Activated T-helper 1 cell treated with Interleukin-2 at 50 U/mL for 16 hours (primary cell): ENCODE measurements at places on chromosomes 4 and X.

GRCh38 chr4:6196324-6196723, 4.0 kb downstream of the JAKMIP1 start:
- no peak for DNase-seq

GRCh38 chrX:49198540-49199314, 1.3 kb downstream of the SYP start:
- DNase-seq, result no peak

- DNase-seq, result no peak
Measured at GRCh38 chrX:143027275-143027674, 1.5 kb downstream of the SPANXN4 start.

- no peak for DNase-seq
Measured at GRCh38 chr4:144709159-144709558, 63.2 kb downstream of the HHIP start.

DNA sequence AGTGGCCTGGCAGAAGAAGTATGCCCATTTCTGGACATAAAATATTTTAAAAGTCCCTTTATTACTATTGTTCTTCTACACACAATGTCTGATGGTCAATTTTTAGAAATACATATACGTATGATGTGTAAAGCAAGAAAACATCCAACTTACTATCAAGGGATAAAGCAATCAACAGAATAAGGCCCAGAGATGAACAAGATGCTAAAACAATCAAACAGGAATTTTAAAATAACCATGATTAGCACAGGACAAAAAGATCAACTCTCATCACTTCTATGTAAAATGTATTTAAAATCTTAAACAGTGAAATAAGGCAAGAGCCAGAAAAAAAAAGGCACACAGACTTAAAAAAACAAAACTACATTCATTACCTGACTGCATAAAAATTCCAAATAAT, 60.9 kb downstream of the MTNR1A start:
- DNase-seq, result no peak

DNA sequence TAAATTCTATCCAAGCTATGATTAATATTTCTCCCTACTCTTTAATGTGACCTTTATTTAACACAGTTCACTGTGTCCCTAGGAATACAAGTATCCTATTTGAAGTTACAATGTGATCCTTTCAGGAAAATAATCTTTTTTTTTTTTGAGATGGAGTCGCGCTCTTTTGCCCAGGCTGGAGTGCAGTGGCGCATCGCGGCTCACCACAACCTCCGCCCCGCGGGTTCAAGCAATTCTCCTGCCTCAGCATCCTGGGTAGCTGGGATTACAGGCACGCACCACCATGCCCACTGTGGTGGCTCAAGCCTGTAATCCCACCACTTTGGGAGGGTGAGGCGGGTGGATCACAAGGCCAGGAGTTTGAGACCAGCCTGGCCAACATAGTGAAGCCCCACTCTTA, 21.9 kb downstream of the TBCK start:
- no peak for DNase-seq

DNA sequence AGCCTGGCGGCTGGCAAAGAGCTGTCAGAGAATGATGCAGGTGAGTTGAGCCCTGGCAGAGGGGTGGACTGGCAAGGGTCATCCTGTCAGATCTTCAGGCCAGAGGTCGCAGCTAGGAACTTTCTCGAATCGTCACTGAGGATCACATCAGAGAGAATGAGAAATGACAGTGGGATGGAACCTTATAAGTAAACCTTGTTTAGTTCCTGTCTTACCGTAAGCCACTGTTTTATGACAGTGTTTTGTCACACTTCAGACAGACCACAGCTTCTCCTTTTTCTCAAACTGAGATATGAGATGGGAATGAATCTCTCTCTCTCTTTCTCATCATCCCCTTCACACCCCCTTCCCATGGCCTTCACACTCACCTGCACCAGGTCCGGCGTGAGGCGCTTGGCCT, 9.3 kb downstream of the DIPK2B start:
- no peak for DNase-seq

DNA sequence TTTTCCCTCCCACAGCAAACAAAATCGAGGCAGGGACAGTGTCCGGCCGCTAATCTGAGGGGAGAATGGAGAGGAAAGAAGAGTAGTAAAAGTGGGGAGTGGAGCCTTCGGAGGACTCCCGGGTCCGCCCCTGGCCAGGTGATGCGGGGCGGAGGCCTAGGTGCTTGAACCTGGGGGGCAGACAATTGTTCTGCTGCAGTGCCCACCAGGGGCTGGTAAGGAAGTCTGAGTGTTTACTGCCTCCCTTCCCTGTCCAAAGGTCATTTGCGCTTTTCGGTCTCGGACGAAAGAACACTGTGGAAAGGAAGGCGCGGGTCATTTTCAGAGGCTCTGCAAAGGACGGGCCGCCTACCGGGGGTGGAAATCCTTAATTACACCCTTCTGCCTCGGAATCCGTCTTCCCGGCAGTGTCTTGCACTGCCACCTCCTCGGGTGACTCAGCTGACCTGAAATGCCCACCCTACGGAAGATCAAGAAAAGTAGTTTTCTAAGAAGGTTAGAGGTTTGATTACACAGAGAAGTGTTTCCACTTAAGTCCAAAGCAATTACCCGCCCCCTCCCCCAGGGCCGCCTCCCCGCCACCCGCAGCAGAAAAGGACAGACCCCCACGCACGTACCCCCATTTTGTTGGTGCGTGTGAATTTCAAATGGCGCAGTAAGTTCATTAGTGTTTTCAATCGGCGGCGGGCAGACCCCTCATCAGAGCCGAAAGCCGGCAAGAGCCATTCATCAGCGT, 99.9 kb upstream of the TENM3 start:
- DNase-seq, result no peak

GRCh38 chr4:152678841-152679240, 956 bp downstream of the TMEM154 start:
- no peak for DNase-seq

GRCh38 chr4:146637621-146638332, 916 bp upstream of the POU4F2 start:
- DNase-seq, result no peak

DNA sequence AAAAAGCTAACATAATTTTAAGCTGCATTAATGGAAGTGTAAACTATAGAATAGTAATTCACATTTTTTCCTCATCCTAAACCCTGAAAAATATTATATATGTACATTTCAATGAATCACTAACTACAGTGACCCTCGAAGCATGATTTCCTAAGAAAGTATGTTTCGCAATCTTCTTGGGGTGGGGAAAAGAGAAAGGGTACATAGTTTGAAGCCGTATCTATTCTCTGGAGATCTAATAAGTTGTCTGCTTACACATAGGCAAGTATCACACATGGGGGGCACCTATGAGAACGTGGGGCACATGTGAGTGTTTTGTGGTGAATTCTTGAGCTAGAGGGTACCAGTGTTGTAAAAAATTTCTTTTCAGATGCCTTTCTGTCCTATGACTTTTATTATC, 71.2 kb downstream of the JADE1 start:
- no peak for DNase-seq

- DNase-seq, result no peak
Measured at GRCh38 chr4:141193516-141194034, 27.1 kb upstream of the ZNF330 start.

GRCh38 chr4:152072001-152072485, 311.2 kb upstream of the GATB start:
- DNase-seq, result no peak

DNA sequence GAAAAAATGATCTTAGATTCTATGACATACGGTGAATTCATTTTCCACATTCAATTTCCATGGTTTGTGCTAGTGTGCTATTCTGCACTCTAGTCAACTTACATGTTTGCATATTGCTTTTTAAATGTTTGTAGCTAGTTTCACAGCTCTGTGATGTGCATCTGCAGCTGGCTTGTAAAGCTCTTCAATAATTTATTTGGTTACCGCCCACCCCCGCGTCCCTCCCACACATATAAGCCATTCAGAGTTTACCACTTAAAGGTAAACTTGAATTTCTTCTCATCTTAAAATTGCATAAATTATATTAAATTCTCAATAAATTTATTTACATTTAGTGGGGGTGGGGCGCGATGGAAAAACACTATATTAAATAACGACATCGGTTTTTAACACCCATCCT, 291 bp upstream of the NBDY start:
- DNase-seq, result no peak

DNA sequence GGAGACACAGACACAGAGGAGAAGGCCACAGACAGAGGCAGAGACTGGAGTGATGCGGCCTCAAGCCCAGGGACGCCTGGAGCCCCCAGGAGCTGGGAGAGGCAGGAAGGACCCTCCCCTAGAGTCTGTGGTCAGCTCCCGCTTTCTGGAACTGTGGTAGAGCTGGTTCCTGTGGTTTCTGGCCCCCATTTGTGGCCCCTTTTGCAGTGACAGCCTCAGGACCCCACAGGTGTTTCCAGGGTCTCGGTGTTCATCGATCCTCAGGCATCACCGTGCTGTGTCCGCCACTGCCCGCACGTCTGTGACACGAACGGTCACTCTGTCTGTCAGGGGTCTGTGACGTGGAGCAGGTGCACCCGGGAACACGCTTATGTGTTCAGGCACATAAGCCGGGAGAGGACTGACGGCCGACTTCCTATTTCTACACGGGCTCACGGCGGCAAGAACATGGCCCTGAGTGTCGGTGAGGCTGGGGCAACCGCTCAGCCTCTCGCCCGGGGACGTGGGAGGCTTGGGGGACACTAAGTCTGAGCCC, 7.9 kb downstream of the GTPBP6 start:
- no peak for DNase-seq

- no peak for DNase-seq
Measured at GRCh38 chr4:54971474-54971950, 153.9 kb downstream of the KDR start.

- peak; percentile 1 for DNase-seq
Measured at GRCh38 chr4:142817442-142817841, 28.7 kb downstream of the INPP4B start.

DNA sequence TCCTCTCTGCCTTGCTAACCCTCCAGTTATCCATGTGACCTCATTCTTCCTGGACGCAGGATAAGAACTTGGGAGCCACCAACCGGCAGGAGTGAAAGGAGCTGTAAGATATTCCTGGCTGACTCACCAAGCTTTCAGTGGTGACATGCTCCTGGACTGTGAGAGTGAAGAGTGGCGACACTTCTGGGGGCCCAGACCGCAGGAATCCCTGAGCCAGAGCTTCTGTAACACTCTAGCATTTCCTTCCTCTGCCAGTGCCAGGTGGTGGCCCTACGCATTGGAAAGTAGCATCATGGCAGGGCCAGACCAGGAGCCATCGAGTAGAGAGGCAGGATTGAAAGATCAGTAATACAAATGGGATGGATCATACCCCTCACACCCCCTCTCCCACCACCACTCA, 474.3 kb downstream of the ACTRT1 start:
- DNase-seq, result no peak

- DNase-seq, result no peak
Measured at GRCh38 chr4:70515367-70516250, 2.8 kb upstream of the AMTN start.

DNA sequence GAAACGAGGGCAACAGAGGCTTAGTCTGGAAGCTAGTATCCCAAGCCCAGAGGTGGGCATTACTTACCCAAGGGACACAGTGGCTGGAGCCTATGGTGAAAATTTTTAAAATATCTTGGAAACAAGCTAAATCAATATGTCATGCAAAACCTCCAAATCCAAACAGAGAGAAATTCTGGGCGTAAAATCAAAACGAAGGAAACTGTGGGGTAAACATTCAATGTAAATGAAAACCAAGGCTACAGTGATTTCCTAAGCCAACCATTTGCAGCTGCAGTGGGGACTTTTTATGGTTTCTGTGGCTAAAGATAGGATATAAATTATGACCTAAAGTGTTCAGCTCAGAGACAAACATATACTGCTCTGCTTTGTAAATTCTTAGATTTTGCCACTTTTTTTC, 507.7 kb upstream of the DIAPH2 start:
- DNase-seq, result no peak

- no peak for DNase-seq
Measured at GRCh38 chr4:3364634-3365314, 72.0 kb downstream of the RGS12 start.

GRCh38 chr4:173499658-173500535, 30.1 kb downstream of the HAND2 start:
- no peak for DNase-seq

DNA sequence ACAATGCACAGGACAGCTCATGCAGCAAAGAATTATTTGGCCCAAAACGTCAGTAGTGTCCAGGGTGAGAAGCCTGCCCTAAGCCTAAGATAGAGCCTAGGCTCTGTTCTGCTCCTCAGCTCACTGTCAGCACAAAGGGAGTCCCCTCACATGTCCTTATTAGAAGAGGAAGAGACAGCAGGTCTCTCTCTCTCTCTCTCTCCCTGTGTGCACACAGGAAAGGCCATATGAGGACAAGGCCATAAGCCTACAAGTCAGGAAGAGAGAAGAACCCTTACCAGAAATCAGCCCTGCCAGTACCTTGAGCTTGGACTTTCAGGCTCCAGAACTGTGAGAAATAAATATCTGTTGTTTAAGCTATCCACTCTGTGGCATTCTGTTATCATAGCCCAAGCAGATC, 20.4 kb downstream of the FAM184B start:
- no peak for DNase-seq

GRCh38 chrX:104270916-104271512, 16.3 kb upstream of the ESX1 start:
- no peak for DNase-seq

DNA sequence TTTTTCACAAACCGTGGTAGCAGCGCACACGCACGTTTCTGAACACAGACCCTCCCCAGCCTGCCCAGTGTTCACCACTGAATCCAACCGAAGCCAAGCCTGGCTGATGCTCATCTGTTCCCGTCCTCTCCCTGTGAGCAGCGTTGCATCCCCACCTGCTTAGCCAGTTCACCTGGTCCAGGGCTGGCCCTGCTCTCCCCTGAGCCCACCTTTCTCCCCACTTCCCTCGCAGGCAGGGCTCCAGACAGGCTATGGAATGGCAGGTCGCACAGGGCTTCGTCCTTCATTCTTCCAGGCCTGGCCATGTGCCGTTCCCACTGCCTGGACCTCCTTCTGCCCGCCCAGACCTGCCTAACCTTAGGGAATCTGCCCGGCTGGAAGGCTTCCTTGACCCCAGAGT, 246.9 kb downstream of the EVC2 start:
- DNase-seq, result no peak

- DNase-seq, result no peak
Measured at GRCh38 chr4:12712648-12713339, 771.3 kb downstream of the RAB28 start.

DNA sequence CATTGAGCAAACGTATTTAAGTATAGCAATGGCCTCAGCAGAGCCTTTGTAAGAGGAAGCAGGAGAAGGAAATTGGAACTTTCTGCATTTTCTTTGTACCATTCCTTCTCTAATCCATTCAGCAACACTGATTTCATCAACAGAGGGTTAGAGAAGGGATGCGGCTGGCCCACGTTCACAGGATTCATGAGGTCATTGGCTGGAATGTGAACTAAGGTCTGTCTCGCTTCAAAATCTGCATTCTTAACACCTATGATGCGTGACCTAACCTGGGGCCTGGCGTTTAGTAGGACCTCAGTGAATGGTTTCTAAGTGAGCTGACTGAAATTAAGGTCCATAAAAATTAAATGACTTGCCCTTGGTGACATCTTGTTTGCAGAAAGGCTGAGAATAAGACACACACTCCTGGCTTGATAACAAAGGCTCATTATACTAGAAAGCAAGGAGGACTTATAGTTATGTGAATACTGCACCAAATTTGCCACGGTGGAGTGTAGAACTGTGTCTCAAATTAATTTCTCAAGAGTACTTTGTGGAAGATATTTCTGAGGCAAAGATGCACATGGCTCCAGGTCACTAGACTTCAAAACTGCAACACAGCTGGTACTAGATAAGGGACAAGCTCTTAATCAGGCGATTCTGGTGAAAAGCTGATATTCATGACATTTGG, 25.4 kb downstream of the FGFBP1 start:
- DNase-seq, result no peak

GRCh38 chr4:26029568-26030131, 115.6 kb downstream of the SMIM20 start:
- no peak for DNase-seq
